ENCODE measurements at places on chromosomes 2 and 18. TPM values are rescaled to one million over a fixed set of nuclear protein-coding genes. Genes with fewer than 3 reads are reported as not detected.

GRCh38 chr2:142315346-142315745 lies 184.5 kb upstream of the LRP1B start:
- H3K4me1 ChIP-seq = no peaks in the 10 kb centered on the region
- DNase-seq = no peak
- H3K27ac ChIP-seq = no peak overlapping the region
- H3K4me3 ChIP-seq = no peak overlapping the region
- H3K27me3 ChIP-seq = no peaks in the 10 kb centered on the region

- H3K36me3 ChIP-seq = no peaks in the 10 kb centered on the region
- H3K27ac ChIP-seq = no peak overlapping the region
- H3K4me3 ChIP-seq = no peak overlapping the region
- H3K4me1 ChIP-seq = no peaks in the 10 kb centered on the region
- H3K27me3 ChIP-seq = no peaks in the 10 kb centered on the region
Measured at GRCh38 chr18:74132201-74132600, 15.4 kb downstream of the FBXO15 start.

GRCh38 chr2:129803871-129804270 lies 175.6 kb upstream of the RAB6C start:
- DNase-seq = no peak
- no peaks in the 10 kb centered on the region for H3K4me1 ChIP-seq
- H3K27ac ChIP-seq = no peak overlapping the region

GRCh38 chr18:41751652-41752051 lies 203.4 kb upstream of the PIK3C3 start:
- H3K4me3 ChIP-seq = no peak overlapping the region
- no peaks in the 10 kb centered on the region for H3K27me3 ChIP-seq
- no peaks in the 10 kb centered on the region for H3K36me3 ChIP-seq
- DNase-seq = no peak

GRCh38 chr2:172673056-172673683 lies 62.5 kb upstream of the RAPGEF4 start:
- no peak overlapping the region for H3K4me3 ChIP-seq
- no peaks in the 10 kb centered on the region for H3K36me3 ChIP-seq
- no peaks in the 10 kb centered on the region for H3K4me1 ChIP-seq
- no peak for DNase-seq

DNA sequence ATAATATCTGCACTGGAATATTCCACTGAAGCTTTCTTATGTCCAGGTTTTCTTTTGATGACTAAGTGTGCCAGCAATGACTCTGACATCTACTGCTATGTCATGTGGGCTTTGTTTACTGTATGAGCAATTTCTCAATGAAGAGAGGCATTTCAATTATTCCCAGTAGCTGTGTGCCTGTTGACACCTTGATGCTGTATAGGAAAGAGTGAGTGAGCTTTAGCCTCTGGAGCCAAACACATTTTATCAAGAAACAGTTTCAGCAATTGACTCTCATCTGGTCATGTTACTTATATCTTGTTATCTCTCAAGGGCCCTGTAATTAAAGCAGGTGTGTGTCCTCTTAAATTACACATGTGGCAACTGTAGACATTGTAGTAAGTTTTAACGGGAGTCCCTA lies 493.2 kb upstream of the FANCL start:
- H3K4me1 ChIP-seq = no peaks in the 10 kb centered on the region
- no peaks in the 10 kb centered on the region for H3K27me3 ChIP-seq
- no peaks in the 10 kb centered on the region for H3K36me3 ChIP-seq
- DNase-seq = no peak
- no peak overlapping the region for H3K4me3 ChIP-seq
- no peak overlapping the region for H3K27ac ChIP-seq

DNA sequence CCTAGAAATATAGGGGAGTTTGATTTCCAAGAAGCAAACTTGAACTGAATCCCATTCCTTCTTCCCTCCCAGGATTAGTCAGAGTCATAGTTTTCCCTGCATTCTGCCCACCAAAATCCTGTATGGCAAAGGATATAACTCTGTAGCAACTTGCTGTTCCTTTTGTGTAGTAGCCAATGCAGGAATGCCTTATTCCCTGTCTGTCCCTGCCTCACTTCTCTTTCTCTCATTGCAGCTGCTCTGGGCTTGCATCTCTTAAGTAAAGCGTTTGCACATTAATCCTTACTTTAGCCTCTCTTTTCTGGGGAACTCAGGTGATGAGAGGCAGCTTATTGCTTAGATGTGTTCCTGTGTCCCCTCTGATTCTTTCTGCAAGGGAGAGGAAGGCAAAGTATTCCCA lies 333.1 kb upstream of the VWC2L start:
- no peaks in the 10 kb centered on the region for H3K36me3 ChIP-seq
- DNase-seq = no peak
- no peak overlapping the region for H3K27ac ChIP-seq
- no peaks in the 10 kb centered on the region for H3K4me1 ChIP-seq

Gene NYAP2
- 1.1 TPM for total RNA-seq

Gene CFC1
- not detected for total RNA-seq

Gene ATOH8
- total RNA-seq = 44.9 TPM

Gene LINC00305
- not detected for total RNA-seq

DNA sequence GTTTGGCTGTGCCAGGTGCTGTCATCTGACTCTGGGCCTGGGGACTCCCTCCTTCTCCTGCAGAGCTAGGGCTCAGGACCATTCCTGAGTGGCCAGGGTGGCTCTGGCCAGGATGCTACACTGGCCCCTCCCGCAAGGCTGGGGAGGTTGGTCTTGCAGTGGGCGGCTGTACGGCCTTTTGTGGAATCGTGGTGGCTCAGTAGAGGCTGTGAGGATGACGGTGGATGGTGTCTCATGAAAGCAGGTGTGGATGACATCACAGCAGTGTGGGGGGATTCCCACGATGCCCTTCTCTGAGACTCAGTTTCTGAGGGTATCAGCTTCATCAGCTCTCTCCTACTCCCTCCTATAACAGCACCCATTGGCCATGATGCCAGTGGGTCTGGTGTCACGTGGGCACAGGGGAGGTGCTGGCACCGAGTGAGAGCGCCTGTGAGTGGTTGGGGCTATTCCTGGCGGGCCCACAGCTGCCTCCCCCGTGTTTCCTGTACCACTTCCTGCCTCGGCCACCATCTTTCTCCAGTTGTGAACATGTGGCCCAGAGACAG lies 144.2 kb upstream of the HDAC4 start:
- no peak overlapping the region for H3K4me3 ChIP-seq
- H3K27ac ChIP-seq = no peak overlapping the region
- no peaks in the 10 kb centered on the region for H3K27me3 ChIP-seq
- H3K4me1 ChIP-seq = no peaks in the 10 kb centered on the region
- no peak for DNase-seq

- H3K27me3 ChIP-seq = no peaks in the 10 kb centered on the region
- peaks cover 9% of the 10 kb centered on the region for H3K36me3 ChIP-seq
- H3K4me1 ChIP-seq = peaks cover 63% of the 10 kb centered on the region
- no peak for DNase-seq
- H3K4me3 ChIP-seq = peak overlapping the region; percentile 26
Measured at GRCh38 chr2:144430722-144431391, 89.1 kb downstream of the ZEB2 start.

DNA sequence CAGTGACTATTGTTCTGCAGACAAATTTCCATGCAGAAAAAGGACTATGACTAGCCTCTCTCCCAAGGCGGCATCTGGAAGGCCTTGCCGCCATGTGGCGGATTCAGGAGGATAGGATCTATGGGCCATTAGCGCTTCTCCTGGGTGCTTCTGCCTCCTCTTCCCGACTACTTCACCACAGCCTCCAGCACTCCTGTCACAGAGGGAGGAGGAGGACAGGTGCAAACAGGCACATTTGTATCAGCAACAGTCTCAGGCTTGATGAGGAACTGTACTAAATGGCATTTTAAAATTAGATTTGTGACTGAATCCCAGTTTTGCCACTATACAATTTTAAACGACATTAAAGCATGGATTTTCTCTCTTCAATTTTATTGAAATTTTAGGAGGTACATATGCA lies 114.9 kb downstream of the NOL10 start:
- no peaks in the 10 kb centered on the region for H3K27me3 ChIP-seq
- H3K36me3 ChIP-seq = peaks cover 79% of the 10 kb centered on the region
- no peak overlapping the region for H3K4me3 ChIP-seq
- H3K4me1 ChIP-seq = peaks cover 10% of the 10 kb centered on the region

- no peaks in the 10 kb centered on the region for H3K27me3 ChIP-seq
- H3K36me3 ChIP-seq = peaks cover 59% of the 10 kb centered on the region
- peak overlapping the region; percentile 99 for H3K4me3 ChIP-seq
- DNase-seq = peak; percentile 72
- peaks cover 43% of the 10 kb centered on the region for H3K4me1 ChIP-seq
Measured at GRCh38 chr2:219175928-219176817, 552 bp downstream of the CNPPD1 start.

Gene DNAH7
- 9.2 TPM for total RNA-seq

Gene IGFBP2
- total RNA-seq = 37.7 TPM

Gene POTEI
- 0.24 TPM for total RNA-seq

DNA sequence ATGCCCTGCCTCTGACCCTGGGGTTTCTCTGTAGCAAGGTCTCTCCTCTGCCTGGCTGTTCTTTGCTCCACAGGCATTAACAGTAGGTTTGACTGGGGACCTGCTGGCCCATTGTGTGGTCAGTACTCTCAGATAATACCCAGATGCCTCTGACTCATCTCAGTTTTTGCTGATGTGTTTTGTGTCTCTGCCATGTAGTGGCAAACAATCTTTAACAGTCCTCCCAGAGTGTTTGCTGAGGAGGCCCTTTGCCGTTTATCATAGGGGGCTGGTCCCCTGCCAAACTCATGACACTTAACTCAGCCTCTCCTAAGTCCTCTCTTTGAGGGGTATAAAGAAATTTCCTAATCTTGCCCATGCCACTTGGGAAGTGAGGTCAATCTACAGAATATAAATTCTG lies 793.7 kb upstream of the FANCL start:
- no peaks in the 10 kb centered on the region for H3K4me1 ChIP-seq
- no peaks in the 10 kb centered on the region for H3K27me3 ChIP-seq
- H3K27ac ChIP-seq = no peak overlapping the region

Gene C2orf80
- not detected for total RNA-seq

Gene PPP1R1C
- total RNA-seq = 2.9 TPM

Gene ANKRD29
- total RNA-seq = 56.5 TPM

- no peak overlapping the region for H3K4me3 ChIP-seq
- no peak overlapping the region for H3K27ac ChIP-seq
- peaks cover 7% of the 10 kb centered on the region for H3K4me1 ChIP-seq
- H3K36me3 ChIP-seq = no peaks in the 10 kb centered on the region
Measured at GRCh38 chr18:65755616-65756015, 4.8 kb downstream of the CDH7 start.

All from lower lobe of right lung (tissue), 2 donors.